Stimulated activated CD4-positive, alpha-beta T cell treated with anti-CD3 and anti-CD28 coated beads, Interleukin-2, amount 100 ng/mL, for 4 hours (primary cell): ENCODE measurements at places on chromosomes 4 and X.

GRCh38 chr4:95248720-95249425 lies 299.9 kb downstream of the UNC5C start:
- DNase-seq: no peak

GRCh38 chrX:134624046-134624430 lies 34.2 kb downstream of the PLAC1 start:
- no peak for DNase-seq

DNA sequence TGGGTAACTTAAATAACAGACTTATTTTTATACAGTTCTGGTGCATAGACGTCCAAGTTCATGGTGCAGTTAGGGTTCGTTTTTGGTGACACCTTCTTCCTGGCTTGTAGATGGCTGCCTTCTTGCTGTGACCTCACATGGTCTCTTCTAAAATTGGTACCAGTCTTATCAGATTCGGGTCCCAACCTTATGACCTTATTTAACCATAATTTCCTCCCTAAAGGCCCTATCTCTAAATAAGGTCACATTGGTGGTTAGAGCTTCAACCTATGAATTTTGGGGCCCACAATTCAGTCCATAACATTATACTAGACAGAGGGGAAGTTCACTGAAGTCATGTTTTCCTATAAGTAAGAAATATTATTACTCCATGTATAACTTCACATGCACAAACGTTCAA lies 128.0 kb downstream of the CFAP299 start:
- DNase-seq: no peak

DNA sequence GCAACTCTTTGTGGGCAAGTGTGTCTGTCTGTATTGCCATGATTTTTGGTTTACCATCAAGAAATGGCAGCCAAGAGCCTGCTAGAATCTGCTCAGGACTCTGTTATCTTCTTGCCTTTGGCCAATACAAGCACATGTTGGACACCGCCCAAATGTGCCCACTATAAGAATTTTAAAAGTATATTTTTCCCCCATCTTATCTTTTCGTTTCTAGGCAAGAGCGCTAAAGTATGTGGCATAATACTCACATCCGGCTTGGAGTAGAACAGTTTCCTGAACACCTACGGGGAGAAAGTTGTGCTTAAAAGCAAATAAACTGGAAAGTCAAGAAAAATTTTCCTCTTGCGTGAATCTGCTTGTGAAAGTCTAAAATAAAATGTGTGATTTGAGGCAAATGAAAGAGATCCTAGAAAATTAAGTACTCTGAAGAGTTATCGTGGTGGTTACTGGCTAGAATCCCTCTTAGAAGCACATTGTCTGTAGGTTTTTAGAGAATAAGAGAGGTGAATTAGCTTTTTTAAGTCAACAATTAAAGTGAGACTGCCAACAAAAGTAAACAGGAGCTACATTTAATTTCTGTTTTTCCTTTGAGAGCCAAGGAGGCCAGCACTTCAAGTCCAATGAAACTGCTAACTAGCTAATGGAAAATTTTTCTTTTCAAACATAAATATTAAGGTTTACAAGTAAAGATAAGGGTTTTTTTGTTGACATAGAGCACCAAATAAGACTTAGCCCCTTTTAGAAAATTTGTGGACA lies 220.2 kb downstream of the SOWAHB start:
- no peak for DNase-seq

- DNase-seq: no peak
Measured at GRCh38 chr4:158304694-158305093, 94.4 kb downstream of the TMEM144 start.

- DNase-seq: no peak
Measured at GRCh38 chrX:2334237-2334636, 166.5 kb downstream of the DHRSX start.

GRCh38 chrX:147699061-147699460 lies 212.7 kb upstream of the FMR1 start:
- no peak for DNase-seq

DNA sequence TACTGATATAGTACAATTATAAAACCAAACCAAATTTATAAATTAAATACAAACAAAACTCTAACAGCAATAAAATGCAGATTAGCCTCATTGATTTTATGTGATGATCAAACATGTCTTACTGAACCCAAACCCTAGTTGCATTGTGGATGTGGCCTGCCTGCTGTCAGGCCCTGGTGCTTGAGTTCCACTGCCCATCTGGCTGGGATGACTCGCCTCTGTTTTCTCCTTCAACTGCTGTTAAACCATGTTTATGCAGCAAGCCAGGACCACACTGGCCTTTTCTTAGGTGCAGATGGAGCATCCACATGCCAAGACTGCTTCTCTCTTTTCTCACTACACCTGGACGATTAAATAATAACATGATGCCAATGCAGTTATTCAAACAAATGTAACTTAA lies 22.6 kb downstream of the NAP1L5 start:
- DNase-seq: no peak

GRCh38 chrX:115399306-115399705 lies 109.8 kb downstream of the LUZP4 start:
- DNase-seq: no peak

- DNase-seq: no peak
Measured at GRCh38 chr4:13542577-13543031, 1.7 kb downstream of the NKX3-2 start.

GRCh38 chrX:110125446-110126162 lies 122.7 kb downstream of the TMEM164 start:
- DNase-seq: no peak

DNA sequence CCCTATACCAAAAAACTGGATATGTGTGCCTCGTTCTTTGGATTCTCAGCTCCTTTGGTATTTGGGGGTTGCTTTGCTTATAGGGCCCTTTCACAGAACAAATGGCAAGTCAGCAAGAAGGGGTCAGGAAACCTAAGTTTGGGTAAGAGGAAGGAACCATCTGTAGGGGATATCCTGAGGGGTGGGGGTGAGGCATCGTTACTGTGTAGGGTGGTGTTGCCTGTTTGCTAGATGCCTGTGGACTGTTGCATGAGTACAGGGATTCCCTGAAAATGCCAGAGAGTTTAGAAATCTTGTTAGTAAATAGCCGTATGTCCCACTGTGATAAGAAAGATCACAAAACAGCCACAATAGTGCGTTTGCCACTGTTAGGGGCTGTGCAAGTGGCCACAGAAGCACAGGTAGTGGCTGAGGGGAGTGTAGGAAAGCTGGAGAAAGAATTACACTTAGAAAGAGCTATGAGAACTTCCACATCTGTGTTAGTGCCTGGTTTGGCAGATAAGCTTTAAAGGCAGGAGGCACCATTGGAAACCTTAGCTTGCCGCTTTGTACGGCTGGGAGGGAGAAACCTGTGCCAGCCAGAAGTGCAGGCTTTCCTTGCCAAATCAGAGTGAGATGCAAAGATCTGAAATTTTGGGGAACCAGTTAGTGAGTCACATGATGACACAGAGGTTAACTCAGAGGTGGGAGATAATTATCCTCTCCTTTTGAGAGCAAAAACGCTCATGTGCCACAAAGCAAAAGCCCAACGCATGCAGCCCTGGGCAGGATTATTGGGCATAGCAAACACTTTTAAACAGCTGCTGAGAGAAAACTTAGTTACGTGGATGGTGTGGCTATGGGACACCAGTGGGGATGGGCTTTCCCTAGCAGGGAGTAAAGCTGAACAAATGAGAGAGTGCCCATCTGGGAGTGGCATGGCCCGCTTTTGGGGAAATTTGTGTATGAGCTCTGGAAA lies 343.7 kb downstream of the ARAP2 start:
- no peak for DNase-seq

GRCh38 chr4:127501103-127501502 lies 131.7 kb upstream of the INTU start:
- no peak for DNase-seq

DNA sequence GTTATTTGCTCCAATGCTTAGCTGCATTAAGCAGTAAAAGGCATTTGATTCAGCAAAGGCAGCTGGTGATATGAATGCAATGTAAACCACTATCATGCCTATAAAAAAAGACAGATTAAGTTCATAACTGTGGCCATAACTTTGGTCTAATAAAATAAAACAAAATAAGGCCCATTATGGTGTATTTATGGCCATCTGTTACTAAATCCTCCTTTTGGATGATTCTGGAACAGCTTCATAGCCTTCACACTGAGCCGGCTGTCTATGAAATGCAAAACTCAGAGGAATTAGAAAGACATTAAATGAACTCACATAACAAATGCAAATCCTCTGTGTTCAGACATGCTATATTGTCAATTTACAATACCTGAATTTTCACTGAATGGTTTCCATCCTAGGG lies 223.7 kb upstream of the FAT4 start:
- DNase-seq: no peak

- DNase-seq: no peak
Measured at GRCh38 chr4:41144812-41145211, 69.5 kb downstream of the APBB2 start.

DNA sequence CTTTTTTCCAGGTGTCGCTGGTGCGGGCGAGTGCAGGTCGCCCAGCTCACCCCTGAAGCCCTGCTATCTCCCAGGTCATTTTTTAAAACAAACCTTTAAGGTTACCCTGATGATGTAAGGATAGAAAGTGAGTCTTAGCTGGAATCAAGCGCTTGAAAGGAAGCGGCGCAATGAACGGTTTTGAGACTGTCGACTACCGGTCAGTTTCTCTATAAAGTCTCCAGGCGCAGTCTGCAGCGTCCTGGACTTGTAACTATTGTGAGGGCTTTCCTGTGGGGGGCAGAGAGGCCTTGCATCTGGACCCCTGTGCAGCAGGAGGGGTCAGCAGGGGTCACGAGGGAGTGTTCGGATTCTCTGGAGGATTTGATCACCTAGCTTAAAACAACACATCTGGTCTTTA lies 1.6 kb downstream of the KIT start:
- DNase-seq: no peak

GRCh38 chr4:7620086-7620813 lies 185.5 kb upstream of the PSAPL1 start:
- DNase-seq: no peak

- DNase-seq: no peak
Measured at GRCh38 chr4:8615366-8615765, 22.8 kb downstream of the CPZ start.

DNA sequence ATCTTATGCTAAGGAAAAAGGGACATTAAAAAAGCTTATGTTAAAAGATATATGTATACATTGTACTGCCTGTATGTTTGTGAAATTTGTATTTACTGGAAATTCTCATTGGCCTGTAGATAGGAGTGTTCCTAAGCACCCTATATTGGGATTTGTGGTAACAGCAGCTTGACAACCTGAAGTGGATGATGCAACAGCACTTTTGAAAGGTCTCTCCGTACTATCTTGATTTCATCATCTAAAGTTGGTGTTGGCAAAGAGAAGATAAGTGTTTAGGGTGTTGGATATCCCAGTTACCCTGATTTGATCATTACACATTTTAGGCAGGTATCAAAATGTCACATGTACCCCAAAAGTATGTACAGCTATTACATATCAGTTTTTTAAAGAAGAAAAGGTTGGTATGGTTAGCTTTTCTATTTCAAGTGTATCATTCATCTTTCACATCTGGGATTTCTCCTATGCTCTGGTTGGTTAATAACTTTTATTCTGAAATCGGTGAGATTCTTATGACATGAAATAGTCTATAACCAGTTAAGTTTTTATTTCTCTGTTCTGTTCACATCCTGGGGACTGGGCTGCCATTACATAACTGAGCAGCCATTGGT lies 10.3 kb downstream of the HADH start:
- DNase-seq: no peak

DNA sequence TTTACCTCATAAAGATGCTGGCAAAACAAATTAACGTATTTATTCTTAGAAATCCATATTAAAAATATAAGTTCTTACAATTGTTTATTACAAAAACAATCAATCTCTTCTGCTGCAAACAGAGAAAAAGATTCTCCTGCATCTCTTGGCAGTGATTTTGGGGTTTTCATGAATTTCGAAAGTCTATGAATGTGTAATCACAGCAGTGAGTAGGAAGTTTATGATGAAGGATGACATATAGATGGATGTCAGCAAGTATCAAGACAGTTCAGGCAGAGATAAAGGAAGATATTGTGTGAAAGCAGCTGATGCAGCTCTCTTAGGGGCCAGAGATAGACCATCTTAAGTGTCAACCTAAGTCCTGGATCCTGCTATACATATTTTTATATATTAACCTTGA lies 196.9 kb upstream of the BANK1 start:
- DNase-seq: no peak

DNA sequence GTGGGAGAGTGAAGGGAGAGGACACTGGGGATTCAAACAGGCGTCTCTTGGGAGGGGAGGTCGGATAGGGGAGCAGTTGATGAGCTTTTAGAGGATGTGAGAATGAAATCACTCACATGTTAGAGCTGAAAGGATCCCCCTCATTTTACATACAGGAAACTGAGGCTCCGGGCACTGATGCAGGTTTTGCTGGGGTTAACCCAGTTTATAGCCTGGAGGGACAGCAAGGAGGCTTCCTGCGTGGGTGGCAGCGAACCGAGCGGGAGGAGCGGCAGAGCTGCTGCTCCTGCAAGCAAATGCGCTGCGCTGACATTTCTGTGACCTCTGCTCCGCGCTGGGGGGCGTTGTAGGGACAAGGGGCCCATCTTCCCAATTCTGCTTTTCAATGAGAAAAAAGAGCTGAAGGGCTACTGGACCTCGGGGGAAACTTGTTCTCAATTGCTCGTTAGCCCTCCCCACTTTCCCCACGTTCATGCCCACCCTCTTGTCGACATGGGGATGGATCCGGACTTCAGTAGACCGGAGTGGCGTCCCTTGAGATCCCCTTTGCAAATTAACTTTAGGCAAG lies 1.2 kb upstream of the NEUROG2 start:
- no peak for DNase-seq

DNA sequence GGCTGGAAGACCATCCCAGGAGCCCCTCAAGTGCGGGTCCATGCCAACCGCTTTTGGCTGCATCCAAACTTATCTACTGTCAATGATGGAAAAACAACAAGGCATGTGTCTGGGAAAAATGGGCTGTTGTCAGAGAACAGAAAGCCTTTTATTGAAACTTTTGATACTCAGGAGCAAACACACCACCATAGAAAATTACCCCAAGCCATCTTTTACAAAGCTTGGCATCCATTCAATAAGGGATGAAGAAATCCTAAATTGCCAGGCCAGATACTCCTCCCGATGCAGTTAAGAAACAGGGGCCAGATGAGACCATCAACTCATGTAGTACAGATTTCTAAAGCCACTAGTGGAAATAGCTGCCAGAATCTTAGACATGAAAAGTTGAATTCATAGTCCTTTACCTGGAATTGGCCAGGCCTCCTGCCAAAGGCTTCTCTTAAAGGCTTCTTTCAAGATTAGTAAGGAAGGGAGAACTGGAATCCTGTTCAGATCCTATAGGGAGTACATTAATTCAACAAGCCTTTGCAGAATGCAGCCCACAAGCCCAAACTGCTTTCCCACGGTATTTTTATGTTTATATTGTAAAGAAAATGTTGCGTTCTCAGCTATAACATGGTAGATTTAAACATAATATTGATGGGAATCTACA lies 145.4 kb upstream of the MAP3K15 start:
- no peak for DNase-seq

- DNase-seq: no peak
Measured at GRCh38 chr4:141220271-141220670, 424 bp upstream of the ZNF330 start.

- no peak for DNase-seq
Measured at GRCh38 chr4:47010347-47010911, 17.0 kb upstream of the GABRA4 start.

- no peak for DNase-seq
Measured at GRCh38 chrX:67545893-67546495, 2.2 kb downstream of the AR start.

- peak; percentile 40 for DNase-seq
Measured at GRCh38 chr4:184538023-184538599, 63.8 kb upstream of the IRF2 start.

GRCh38 chrX:97330151-97330550 lies 446.4 kb downstream of the RPA4 start:
- DNase-seq: no peak
